Activated CD8-positive, alpha-beta T cell treated with anti-CD3 and anti-CD28 coated beads, Interleukin-2, amount 10 ng/mL, durations not matched to agents 7 days and 5 days (primary cell): ENCODE measurements at places on chromosomes 3 and 15. TPM values are rescaled to one million over a fixed set of nuclear protein-coding genes. Genes with fewer than 3 reads are reported as not detected.

Gene ROBO1
- total RNA-seq: 3.0 TPM

Gene OPA1
- 61.3 TPM for total RNA-seq

Gene AHSG
- not detected for total RNA-seq

Gene GHRL
- 0.21 TPM for total RNA-seq

Gene HES1
- total RNA-seq: not detected

Gene TRAIP
- 32.0 TPM for total RNA-seq

Gene LSMEM2
- total RNA-seq: not detected

Gene ROBO2
- not detected for total RNA-seq

Gene UMPS
- total RNA-seq: 38.8 TPM

Gene IFT122
- total RNA-seq: 22.3 TPM

Gene VILL
- 15.1 TPM for total RNA-seq

Gene SLC28A1
- total RNA-seq: not detected

Gene DAG1
- 18.8 TPM for total RNA-seq

Gene ABTB1
- 16.5 TPM for total RNA-seq

Gene TMIE
- 0.34 TPM for total RNA-seq

Gene CHRM5
- total RNA-seq: not detected

Gene TM4SF4
- total RNA-seq: not detected

Gene ZNF774
- total RNA-seq: 0.60 TPM

Gene ABHD6
- 4.4 TPM for total RNA-seq

Gene PRSS50
- total RNA-seq: not detected

Gene TWF2
- total RNA-seq: 162 TPM

Gene SLC27A2
- 12.5 TPM for total RNA-seq

Gene NIT2
- total RNA-seq: 46.2 TPM

Gene CLDN11
- total RNA-seq: not detected

Gene NXPE3
- 25.7 TPM for total RNA-seq

Gene PLA2G4B
- 8.9 TPM for total RNA-seq

Gene TFDP2
- 23.0 TPM for total RNA-seq

Gene LRRC2
- total RNA-seq: 0.11 TPM

Gene NPTN
- total RNA-seq: 33.0 TPM

Gene CISH
- 380 TPM for total RNA-seq
